Natural killer cell (primary cell): ENCODE measurements at places on chromosomes 4 and X. TPM values are rescaled to one million over a fixed set of nuclear protein-coding genes. Genes with fewer than 3 reads are reported as not detected.

The AFM gene
- not detected for total RNA-seq

The XKRX gene
- not detected for total RNA-seq

The PCYT1B gene
- total RNA-seq = 0.42 TPM

The UBA6 gene
- 54.3 TPM for total RNA-seq

GRCh38 chrX:11566789-11567188, 98.9 kb downstream of the ARHGAP6 start:
- no peak overlapping the region for H3K4me3 ChIP-seq
- DNase-seq = no peak
- H3K27me3 ChIP-seq = no peaks in the 10 kb centered on the region
- H3K36me3 ChIP-seq = no peaks in the 10 kb centered on the region
- H3K4me1 ChIP-seq = no peaks in the 10 kb centered on the region
- no peak overlapping the region for H3K27ac ChIP-seq

GRCh38 chr4:77143091-77143490, 13.9 kb upstream of the CCNG2 start:
- no peaks in the 10 kb centered on the region for H3K4me1 ChIP-seq
- DNase-seq = no peak
- no peaks in the 10 kb centered on the region for H3K27me3 ChIP-seq
- H3K4me3 ChIP-seq = no peak overlapping the region

- no peaks in the 10 kb centered on the region for H3K36me3 ChIP-seq
- no peaks in the 10 kb centered on the region for H3K4me1 ChIP-seq
- H3K4me3 ChIP-seq = no peak overlapping the region
- H3K27ac ChIP-seq = no peak overlapping the region
- no peaks in the 10 kb centered on the region for H3K27me3 ChIP-seq
- DNase-seq = no peak
These were observed 9.0 kb downstream of the ZNF827 start for GRCh38 chr4:145929415-145930178.

GRCh38 chrX:103063191-103063845, 653 bp downstream of the BEX1 start:
- no peaks in the 10 kb centered on the region for H3K27me3 ChIP-seq
- no peaks in the 10 kb centered on the region for H3K4me1 ChIP-seq
- DNase-seq = no peak
- H3K36me3 ChIP-seq = no peaks in the 10 kb centered on the region
- no peak overlapping the region for H3K4me3 ChIP-seq

GRCh38 chr4:169791062-169791461, 33.3 kb upstream of the HPF1 start:
- no peak for DNase-seq
- peaks cover 5% of the 10 kb centered on the region for H3K4me1 ChIP-seq
- H3K27ac ChIP-seq = no peak overlapping the region

GRCh38 chr4:55352726-55353125, 6.7 kb downstream of the SRD5A3 start:
- H3K4me3 ChIP-seq = no peak overlapping the region
- DNase-seq = no peak
- H3K36me3 ChIP-seq = no peaks in the 10 kb centered on the region
- H3K4me1 ChIP-seq = no peaks in the 10 kb centered on the region
- H3K27ac ChIP-seq = no peak overlapping the region

DNA sequence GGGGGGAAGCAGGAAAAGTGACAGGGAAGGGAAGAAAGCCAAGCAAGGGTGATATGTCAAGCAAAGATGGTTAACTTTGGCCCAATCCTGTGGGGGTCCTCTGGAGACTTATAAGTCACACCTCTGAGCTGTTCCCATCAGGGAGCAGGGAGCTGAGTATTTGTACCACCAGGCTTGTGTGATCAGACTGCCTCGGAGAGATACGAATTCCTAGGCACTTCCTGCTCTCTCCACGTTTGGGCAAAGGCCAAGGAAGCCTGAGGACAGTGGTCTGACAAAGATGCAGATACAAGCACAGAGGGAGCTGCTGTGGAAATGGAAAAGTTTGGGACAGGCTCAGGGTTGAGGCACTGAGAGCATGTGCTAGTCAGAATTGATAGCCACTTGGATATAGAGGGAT, 10.4 kb upstream of the PPP3CA start:
- H3K27me3 ChIP-seq = no peaks in the 10 kb centered on the region
- no peak for DNase-seq
- no peaks in the 10 kb centered on the region for H3K36me3 ChIP-seq
- H3K4me1 ChIP-seq = no peaks in the 10 kb centered on the region
- no peak overlapping the region for H3K4me3 ChIP-seq

GRCh38 chr4:57190601-57191481, 80.7 kb upstream of the IGFBP7 start:
- no peaks in the 10 kb centered on the region for H3K4me1 ChIP-seq
- H3K27ac ChIP-seq = no peak overlapping the region
- no peaks in the 10 kb centered on the region for H3K36me3 ChIP-seq
- H3K27me3 ChIP-seq = peaks cover 3% of the 10 kb centered on the region
- no peak overlapping the region for H3K4me3 ChIP-seq
